ENCODE measurements at places on chromosomes 6 and 20.

- DNase-seq = no peak
Measured at GRCh38 chr6:169428532-169428931, 174.9 kb upstream of the THBS2 start.

DNA sequence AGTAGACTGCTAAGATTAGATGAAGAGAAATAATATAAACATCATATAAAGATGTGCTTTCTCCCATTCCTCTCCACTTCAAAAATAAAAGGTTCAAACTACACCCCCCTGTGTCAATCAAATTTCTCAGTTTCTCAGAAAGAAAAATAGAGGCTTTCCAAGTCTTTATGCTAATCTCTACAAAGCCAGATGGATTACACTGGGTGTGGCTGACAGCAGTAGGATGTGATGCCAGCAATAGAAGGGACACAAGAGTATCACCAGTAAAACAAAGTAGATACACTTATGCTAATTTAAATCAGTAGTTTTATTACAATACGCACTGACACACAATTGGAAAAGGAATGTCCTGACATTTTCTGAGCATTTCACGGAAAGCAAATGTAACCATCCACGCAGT, 353.4 kb downstream of the RNGTT start:
- DNase-seq = no peak

- DNase-seq = no peak
Measured at GRCh38 chr6:143098054-143098671, 37.5 kb downstream of the AIG1 start.

- no peak for DNase-seq
Measured at GRCh38 chr20:54134445-54135220, 39.2 kb downstream of the CYP24A1 start.
